ENCODE measurements at places on chromosomes 16 and 17. TPM values are rescaled to one million over a fixed set of nuclear protein-coding genes. Genes with fewer than 3 reads are reported as not detected.

The ZG16B gene
- 50.0 TPM for total RNA-seq

The MRM3 gene
- total RNA-seq: 13.3 TPM

The PRAC1 gene
- 200 TPM for total RNA-seq

The PIK3R5 gene
- total RNA-seq: 4.9 TPM

GRCh38 chr17:17810084-17810894, 26.5 kb downstream of the SREBF1 start:
- DNase-seq: no peak

- DNase-seq: no peak
Observed at GRCh38 chr16:4240624-4241023, 1.3 kb downstream of the SRL start.

GRCh38 chr17:65556014-65556909, 5.2 kb downstream of the AXIN2 start:
- DNase-seq: peak; percentile 97

DNA sequence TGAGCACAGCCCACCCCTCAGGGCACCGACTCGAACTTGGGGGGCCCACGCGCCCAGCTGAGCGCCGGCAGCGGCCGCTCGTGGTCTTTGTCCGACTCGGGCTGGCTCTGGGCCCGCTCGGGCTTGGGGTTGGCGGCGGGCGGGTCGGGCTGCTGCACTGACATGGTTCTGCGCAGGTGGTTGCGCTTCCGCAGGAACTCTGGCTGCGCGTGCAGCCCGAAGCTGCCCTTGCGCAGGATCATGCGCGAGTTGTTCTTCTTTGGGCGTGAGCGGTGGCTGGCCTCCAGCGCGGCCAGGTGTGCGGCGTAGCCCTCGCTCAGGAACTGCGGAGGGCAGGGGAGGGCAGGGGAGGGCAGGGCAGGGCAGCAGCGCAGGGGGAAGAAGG, 11.1 kb downstream of the PIMREG start:
- peak; percentile 57 for DNase-seq

DNA sequence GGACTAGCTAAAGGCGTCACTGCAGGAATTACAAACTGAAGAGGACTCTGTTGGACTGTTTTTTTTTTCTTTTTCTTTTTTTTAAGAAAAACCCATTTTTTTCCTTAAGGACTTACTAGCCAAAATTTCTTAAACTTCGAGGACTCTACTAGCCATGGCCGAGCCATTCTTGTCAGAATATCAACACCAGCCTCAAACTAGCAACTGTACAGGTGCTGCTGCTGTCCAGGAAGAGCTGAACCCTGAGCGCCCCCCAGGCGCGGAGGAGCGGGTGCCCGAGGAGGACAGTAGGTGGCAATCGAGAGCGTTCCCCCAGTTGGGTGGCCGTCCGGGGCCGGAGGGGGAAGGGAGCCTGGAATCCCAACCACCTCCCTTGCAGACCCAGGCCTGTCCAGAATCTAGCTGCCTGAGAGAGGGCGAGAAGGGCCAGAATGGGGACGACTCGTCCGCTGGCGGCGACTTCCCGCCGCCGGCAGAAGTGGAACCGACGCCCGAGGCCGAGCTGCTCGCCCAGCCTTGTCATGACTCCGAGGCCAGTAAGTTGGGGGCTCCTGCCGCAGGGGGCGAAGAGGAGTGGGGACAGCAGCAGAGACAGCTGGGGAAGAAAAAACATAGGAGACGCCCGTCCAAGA, 878 bp downstream of the HEXIM1 start:
- DNase-seq: peak; percentile 90

- no peak for DNase-seq
Observed at GRCh38 chr16:4682084-4682591, 11.2 kb upstream of the NUDT16L1 start.

GRCh38 chr16:53187775-53188174, 133.0 kb downstream of the CHD9 start:
- no peak for DNase-seq

DNA sequence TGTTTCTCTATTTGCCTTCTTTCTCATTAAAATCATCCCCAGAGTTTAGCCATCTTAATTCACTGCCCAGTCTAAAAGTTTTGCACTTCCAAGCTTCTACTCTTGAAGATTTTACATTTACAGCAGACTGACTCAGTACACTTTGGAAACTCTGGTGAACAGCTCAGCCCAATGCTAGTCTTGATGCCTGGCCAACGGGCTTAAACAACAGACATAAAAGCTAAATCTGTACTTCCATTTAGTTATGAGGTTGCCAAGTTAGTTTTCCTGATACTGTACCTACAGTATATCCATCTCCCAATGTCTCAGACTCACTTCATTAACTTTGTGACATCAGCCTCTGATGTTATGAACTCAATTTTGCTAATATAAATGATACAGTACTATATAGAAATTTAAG, 891.8 kb upstream of the SOX9 start:
- no peak for DNase-seq

DNA sequence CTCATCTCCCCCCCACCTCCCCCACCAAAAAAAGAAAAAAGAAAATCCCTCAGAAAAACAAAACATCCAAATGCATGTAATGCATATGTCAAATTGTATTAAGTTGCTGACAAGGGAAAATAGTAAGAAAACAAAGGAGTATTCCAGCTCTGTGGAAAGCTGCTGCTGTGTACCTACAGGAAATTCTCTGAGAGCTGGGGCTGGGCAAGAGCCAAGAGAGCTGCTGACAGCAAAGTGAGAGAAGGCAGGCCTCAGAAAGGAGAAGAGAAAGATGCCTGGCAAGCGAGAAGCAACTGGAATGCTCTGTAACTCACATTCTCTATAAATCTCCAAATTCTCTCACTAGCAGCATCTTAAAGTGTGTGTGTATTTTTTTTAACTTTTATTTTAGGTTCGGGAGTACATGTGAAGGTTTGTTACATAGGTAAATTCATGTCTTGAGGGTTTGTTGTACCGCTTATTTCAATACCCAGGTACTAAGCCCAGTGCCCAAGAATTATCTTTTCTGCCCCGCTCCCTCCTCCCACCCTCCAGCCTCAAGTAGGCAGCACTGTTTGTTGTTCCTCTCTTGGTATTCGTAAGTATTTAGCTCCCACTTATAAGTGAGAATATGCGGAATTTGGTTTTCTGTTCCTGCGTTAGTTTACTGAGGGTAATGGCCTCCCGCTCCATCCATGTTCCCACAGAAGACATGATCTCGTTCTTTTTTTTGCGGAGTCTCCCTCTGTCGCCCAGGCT, 24.4 kb downstream of the CNTROB start:
- DNase-seq: peak; percentile 48

- no peak for DNase-seq
Observed at GRCh38 chr17:39450051-39450450, 1.0 kb downstream of the MED1 start.

All from left colon (tissue), 2 donors.